Nucleus accumbens (tissue), 56 donors: ENCODE measurements at places on chromosomes 7 and 10.

- DNase-seq, result peak; percentile 40
Measured at GRCh38 chr7:1536743-1537534, 6.4 kb downstream of the MAFK start.

GRCh38 chr7:74587435-74588126 is 69.9 kb upstream of the GTF2I start:
- peak; percentile 31 for DNase-seq

GRCh38 chr10:1563028-1563427 is 174.3 kb downstream of the ADARB2 start:
- DNase-seq, result no peak

DNA sequence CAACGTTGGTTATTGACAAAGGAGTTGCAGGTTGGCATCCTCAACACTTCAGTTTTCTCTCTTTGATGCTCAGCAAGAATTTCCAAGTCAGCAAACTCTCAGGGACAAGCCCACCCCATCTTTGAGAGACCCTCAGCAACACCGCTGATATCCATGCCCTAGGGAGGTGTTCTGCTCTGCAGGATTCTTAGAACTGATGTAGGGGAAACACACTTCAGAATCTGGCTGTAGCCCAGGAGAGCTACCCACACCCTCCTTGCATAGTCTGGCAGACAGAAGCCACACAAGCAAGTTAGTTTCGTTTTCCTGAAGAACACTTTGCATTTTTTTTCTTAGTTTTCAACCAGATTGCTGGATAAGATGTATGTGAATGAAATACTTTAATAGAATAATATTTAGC is 822 bp downstream of the SAMD9L start:
- no peak for DNase-seq

DNA sequence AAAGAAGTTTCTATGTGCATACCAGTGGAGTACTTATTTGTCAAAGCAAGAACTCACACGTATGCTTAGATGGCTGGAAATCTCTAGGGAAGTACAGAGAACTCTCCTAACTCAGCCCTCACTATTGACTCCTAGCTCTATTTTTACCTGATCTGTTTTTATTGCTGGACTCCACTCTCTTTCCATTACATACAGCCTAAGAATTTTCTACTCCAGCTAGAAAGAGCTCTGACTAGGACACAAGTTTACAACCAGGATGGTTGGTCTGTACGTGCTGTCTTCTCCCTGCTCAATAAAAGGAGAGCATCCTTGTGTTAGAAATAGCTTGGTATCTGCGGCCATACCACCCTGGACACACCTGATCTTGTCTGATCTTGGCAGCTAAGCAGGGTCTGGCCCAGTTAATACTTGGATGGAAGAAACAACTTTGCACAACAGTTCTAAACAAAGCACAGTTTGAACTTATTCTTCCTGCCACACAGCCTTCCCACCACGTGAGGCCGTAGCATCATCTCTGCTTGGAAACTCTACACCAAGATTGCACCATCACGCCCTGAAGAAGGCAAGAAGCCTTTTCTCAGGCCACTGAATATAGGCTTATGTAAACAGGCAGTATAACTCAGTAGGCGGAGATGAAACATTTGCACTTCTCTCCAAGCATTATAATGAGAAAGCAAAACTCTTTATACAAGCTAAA is 50.7 kb downstream of the KCNMA1 start:
- no peak for DNase-seq

- DNase-seq, result no peak
Measured at GRCh38 chr10:75040576-75040975, 70.9 kb upstream of the SAMD8 start.

- DNase-seq, result no peak
Measured at GRCh38 chr10:58854811-58855210, 321.6 kb upstream of the PHYHIPL start.

DNA sequence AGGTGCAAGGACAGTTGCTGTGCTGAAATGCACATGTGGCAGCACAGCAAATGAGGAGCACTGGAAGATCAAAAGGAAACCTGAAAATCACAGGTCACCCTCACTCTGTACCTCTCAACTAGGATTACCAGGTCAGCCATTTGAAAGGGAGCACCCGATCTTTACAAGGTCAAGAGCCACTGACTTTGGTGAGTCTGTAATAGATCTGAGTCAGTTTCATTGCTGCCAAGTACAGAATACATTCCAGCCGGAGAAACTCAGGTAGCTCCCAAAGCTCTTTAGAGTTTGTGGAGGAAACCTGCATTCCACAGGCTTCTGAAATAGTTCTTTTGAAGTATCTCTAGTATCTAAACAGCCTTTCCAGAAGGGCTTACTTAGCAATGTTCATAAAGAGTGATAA is 217.5 kb downstream of the SNX13 start:
- DNase-seq, result no peak

DNA sequence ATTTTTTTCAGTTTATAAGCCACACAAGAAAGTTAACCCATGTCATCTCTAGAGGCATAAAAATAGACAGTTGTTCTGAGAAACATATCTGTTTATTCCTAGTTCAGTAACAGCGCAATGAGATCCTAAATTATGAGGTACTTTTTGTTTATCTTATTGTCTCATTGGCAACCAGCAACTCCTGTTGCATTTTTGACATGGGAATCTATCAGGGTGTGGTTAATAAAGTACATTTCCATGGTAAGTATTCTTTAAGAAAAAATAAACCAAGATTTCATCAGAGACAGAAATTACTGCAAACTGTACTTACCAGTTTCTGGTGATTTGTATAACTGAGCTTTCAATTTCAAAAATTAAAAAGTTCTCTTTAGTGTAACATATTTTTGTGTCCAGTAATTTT is 9.0 kb downstream of the FAS start:
- DNase-seq, result no peak

GRCh38 chr10:78972160-78972946 is 96.4 kb upstream of the ZMIZ1 start:
- DNase-seq, result peak; percentile 90

GRCh38 chr10:35194906-35195305 is 68.3 kb downstream of the CREM start:
- no peak for DNase-seq

GRCh38 chr10:71770789-71771188 is 2.5 kb downstream of the VSIR start:
- DNase-seq, result no peak

- no peak for DNase-seq
Measured at GRCh38 chr7:105036217-105037168, 22.5 kb downstream of the KMT2E start.

GRCh38 chr10:121667948-121668313 is 69.7 kb upstream of the FGFR2 start:
- DNase-seq, result no peak

- no peak for DNase-seq
Measured at GRCh38 chr7:82235713-82236112, 207.9 kb downstream of the CACNA2D1 start.

DNA sequence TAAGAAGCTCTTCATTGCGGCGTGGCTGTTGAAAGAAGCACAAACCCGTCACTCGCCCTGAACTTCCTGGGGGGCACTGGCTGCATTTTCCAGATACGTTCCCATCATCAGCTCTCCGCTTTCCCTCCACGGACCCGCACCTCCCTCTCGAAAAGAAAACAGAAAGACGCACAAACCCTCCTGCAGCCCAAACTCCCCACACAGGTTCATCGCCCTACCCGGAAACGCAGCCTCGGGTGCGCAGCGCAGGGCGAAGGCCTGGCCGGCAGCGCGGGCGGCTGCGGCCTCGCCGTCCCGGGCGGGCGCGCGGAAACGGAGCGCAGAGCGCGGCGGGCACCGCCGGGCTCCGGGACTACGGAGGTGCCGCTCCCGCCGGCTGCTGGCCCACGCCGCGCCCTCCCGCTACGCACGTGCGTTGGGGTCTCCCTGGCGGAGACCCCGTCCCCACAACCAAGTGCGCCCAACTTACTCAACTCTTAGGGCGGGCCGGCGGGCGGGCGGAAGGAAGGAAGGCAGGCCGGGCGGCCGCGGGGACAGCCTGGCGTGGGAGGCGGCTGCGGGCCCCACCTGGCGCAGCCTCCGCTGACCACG is 822 bp downstream of the ZNF800 start:
- no peak for DNase-seq

- no peak for DNase-seq
Measured at GRCh38 chr7:122064971-122065370, 79.1 kb downstream of the AASS start.

- no peak for DNase-seq
Measured at GRCh38 chr7:34567906-34568305, 90.1 kb upstream of the NPSR1 start.

GRCh38 chr10:111203615-111204014 is 126.8 kb downstream of the ADRA2A start:
- no peak for DNase-seq

DNA sequence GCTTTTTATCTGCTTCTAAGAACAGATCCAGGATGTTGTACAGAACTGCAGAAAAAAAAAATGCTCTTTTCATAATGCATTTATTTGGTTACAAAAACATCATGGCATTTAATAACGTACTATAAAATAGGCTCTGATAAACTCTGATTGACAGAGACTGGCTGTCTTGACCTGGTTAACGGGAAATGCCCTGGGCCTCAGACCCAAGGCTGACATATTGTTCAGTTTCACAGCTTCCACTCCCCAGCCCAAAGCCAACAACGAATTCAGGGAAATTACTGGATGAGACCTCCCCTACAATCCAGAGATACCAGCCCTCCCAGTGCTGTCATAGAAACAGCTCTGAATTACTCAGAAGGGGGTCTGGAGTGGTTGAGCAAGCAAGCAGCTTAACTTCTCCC is 260.1 kb downstream of the CREB5 start:
- DNase-seq, result no peak

GRCh38 chr7:1452205-1452604 is 7.1 kb downstream of the MICALL2 start:
- DNase-seq, result no peak

- no peak for DNase-seq
Measured at GRCh38 chr10:6227346-6227745, 24.6 kb downstream of the PFKFB3 start.

- no peak for DNase-seq
Measured at GRCh38 chr10:78817361-78817760, 251.4 kb upstream of the ZMIZ1 start.

- DNase-seq, result no peak
Measured at GRCh38 chr7:1601956-1602355, 32.1 kb upstream of the PSMG3 start.

DNA sequence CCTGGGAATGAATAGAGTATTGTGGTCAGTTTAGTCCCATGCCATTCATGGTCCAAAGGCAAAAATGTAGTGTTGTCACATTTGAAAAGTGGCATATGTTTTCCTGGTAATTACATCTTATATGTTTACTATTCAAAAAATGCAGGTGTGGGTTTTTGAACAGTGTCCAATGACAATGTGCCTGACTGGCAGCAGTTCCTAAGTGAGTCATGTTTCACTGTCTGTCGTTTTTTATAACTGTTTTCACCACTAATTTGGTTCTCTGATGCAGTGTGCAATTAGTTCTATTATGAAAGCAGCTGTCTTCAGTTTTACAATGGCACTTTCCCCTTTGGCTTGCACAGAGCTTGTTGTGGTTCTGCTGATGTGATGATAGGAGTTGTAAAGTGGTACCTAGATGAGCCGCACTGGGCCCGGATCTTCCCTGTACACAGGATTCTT is 162.3 kb downstream of the SEM1 start:
- DNase-seq, result no peak

DNA sequence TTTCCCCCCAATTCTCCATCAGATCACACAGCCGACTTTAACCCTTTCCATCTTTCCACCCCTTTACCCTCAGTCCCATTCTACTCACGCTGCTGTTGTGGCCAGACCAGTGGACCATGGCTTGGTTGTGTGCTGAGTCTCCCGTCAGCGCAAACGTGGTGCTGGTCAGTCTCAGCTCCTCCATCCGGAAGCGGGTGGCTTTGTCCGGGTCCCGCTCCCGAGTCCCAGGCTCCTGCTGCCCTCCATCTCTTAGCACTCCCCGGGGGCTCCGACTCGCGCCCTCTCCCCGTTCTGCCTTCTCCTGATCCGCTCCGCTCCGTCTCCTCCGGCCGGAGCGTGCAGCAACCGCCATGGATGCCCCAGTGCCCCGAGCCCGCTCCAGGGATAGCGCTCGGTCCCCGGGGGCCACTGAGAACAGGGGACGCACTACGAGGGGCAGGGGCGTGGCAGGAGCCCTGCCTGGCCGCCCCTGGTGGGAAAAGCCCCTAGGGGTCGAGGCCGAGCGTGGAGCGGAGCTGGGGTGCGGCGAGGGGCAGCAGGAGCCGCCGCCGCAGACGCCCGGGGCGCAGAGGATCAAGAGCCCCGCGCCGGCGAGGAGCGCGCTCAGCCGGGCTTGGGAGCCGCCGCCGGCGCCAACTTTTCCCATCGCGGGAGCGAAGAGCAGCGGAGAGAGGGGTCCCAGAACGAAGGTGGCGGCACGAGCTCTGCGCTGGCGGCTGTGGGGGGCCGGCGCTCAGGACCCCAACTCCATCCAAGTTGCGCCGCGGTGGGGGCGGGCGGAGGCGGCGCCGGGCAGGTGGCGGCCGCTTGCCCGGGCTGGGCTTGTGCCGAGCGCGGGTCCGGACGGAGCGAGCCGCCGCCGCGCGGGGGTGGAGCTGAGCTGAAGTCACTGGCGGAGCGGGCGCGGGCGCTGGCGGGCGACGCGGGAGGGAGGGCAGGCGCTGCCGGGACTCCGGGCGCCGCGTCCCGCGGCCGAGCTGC is at the start of gene SORCS1:
Gene SORCS1, minus strand, starts transcription at position 826 of the 981 bp plus-strand sequence.
- DNase-seq, result no peak

DNA sequence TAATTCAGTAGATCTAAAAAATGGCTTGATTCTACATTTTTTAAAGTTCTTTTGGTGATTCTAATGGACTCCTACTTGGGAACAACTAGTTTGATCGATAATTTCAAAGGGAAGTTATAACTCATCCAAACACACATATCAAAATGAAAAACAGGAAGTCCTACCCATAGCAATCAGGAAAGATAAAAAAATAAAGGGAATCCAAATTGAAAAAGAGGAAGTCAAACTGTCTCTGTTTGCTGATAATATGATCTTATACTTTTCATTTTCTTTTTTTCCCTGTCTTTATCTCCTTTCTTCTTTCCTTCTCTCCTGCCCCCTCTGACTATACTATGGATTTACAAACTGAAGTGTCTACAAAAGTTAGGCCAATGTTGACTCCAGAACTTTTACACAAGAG is 118.8 kb downstream of the IQUB start:
- no peak for DNase-seq

GRCh38 chr7:136386876-136387275 is 409.7 kb upstream of the MTPN start:
- DNase-seq, result no peak

DNA sequence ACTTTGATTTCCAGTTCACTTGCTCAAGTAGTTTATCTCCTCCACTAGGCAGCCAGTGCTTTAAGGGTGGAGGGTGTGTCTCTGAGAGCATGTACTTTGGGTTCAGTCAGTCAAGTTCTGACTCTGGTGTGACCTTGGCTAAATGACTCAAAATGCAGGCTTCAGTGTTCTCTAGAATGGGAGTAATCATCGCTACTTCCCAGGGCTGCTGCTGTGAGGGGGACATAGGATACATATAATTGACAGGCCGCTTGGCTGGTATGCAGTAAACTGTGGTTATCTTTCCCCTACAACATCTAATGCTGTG is 3.5 kb downstream of the PTPRE start:
- DNase-seq, result no peak
